CD4-positive, alpha-beta T cell treated with Interferon gamma for 1 hour (primary cell): ENCODE measurements at places on chromosomes 1 and 21.

DNA sequence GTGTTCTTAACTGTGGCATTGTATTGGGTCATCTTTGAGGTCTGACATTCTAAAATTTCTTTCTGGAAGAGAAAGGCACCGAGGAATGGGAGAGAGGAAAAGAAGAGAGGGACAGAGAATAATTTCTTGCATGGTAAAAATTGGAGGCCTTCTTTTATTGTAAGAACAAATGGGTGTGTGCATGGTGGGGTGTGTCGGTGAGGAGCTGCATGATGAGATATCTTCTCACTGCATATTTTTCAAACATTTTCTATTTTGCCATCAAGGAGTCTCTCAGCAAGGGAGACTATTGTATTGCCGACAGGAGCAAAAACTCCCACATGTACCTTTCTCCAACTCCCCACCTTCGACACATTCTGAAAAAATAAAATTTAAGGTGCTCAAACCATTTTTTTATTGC is 6.5 kb upstream of the CTSE start:
- DNase-seq = no peak

- no peak for DNase-seq
These were observed 1.8 kb upstream of the CTPS1 start for GRCh38 chr1:40977716-40978115.

GRCh38 chr1:51567653-51568052 is 48.6 kb upstream of the EPS15 start:
- DNase-seq = no peak

- DNase-seq = no peak
These were observed 29.3 kb downstream of the SGIP1 start for GRCh38 chr1:66563094-66563800.

DNA sequence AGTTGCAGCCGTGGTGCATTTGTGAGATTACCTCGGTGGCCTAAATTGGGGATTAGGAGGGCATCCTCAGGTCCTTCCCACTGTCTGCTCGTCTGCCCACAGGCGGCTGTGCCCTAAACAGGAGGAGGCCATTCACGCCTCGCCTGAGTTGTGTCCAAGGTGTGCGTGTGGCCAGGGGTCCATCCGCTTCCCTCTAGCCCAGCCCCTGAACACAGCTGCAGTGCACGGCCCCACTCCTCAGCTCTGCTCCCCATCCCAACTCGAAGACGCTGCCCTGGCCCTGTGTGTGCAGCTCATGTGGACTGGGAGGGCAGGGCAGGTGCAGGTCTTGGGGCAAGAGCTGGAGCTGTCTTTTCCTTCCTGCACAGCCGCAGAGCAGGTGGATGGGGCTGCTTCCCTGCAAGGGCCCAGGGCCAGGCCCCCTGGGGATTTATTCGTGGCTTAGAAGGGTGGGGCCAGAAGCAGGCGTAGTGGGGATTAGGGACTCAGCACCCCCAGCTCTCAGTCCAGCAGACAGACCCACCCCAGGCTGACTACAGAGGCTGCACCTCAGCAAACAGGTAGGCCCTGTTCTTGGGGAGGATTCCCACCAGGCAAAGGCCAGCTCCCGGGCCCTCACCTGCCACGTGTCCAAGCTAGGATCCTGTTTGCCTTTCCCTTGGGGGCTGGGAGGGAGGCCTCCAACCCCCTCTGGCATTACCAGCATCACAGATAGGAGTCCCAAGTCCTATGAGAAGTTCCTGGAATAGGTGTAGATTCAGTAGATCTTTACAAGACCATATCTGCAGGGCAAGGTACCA is 4.3 kb downstream of the GUK1 start:
- no peak for DNase-seq

DNA sequence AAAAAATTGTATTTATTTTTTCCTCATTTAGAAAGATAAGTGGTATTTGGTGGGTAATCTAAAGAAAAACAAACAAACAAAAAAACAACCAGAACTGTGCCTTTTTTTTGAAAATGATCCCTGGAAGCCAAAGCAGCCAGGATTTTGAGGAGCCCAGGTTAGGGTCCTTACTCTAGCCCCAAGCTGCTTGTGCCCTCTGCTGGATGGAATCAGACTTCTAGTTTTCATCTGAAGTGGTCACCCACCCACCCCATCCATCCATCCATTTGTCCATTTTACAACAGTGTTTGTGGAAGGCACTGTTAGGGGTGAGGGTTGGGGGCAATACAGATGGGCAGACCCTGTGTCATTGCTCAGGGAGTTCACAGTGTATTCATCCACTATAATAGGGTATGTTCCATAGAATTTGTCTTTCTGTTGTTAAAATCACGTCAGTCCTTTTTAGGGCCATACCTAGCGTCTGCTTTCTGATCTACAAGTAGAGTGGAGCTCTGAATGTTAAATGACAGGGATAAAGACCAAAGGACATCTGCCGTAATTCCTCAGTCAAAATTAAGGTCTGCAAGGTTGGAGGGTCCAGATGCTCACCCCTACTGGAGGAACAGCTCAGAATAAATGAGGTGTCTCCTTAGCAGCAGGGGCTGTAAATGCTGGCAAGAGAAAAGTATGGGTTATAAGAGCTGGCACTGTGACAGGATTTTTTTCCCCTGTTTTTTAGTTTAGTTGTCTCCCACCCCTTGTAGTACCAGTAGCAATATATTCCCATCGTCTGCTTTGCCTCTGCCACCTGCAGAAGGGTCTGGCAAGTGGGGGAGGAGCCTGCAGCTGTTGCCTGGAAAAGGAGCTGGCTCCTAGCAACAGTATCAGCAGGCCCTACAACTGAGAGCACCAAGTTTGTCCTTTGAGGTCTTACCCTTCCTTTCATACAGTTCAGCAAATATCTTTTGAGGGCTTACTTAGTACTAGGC is 3.2 kb downstream of the LRRC42 start:
- no peak for DNase-seq

DNA sequence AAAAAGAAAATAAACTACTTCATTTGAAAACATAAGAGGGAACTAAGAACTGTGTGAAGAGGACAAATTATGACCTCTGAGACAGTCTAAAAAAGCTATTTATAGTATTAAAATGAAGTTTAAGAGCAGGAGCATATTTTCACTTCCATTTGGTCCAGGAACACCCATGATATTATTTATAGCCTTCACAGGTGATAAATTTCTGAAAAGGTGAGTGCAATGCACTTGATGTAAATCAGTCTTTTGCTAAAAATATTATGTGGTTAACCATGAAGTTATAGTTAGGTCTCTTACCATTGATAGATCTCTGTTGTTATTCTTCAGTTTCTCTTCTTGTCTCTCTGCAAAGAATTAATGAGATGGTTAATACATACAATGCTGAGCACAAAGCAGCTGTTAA is 14.7 kb downstream of the TMCO1 start:
- no peak for DNase-seq

DNA sequence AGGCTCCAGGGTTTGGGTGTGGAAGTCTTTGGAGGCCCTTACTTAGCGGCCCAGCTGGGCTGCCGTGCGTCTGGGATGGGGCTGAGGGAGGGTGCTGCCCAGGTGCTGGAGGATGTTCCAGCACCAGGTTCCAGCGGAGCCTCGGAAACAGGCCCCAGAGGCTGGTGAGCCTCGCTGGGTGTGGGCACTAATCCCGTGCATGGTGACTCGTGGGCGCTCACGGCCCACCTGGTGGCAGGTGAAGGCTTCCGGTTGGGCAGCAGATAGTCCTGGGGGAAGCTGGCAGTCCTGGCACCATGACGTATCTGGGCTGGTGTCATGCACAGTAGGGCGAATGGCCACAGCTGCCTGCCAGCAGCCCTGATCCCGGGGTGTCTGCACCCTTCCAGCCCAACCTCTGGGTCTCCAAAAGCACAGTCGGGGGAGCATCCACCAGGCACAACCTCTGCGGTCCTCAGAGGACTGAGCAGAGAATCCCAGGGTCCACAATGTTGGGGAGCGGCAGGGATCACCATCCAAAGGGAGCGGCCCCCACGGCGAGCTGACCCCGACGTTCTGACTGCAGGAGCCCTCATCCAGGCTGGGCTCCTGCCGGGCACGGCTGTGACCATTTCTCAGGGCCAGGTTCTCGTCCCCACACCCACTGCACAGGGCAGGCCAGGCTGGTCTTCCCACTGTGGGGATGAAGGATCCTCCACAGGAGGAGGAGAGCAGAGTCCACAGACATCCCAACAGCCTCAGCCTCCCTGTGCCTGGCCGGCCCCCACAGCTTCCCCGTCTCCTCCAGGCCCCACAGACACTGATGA is 25.3 kb downstream of the FTCD start:
- no peak for DNase-seq

GRCh38 chr1:2027961-2028583 is 8.9 kb downstream of the GABRD start:
- no peak for DNase-seq

- no peak for DNase-seq
These were observed 16.8 kb downstream of the SZRD1 start for GRCh38 chr1:16383888-16384287.

- DNase-seq = no peak
These were observed 39.3 kb upstream of the EDEM3 start for GRCh38 chr1:184793967-184794366.

GRCh38 chr1:226973898-226974543 is 33.9 kb downstream of the COQ8A start:
- DNase-seq = no peak

- peak; percentile 21 for DNase-seq
These were observed 558 bp downstream of the USP1 start for GRCh38 chr1:62437273-62437940.

DNA sequence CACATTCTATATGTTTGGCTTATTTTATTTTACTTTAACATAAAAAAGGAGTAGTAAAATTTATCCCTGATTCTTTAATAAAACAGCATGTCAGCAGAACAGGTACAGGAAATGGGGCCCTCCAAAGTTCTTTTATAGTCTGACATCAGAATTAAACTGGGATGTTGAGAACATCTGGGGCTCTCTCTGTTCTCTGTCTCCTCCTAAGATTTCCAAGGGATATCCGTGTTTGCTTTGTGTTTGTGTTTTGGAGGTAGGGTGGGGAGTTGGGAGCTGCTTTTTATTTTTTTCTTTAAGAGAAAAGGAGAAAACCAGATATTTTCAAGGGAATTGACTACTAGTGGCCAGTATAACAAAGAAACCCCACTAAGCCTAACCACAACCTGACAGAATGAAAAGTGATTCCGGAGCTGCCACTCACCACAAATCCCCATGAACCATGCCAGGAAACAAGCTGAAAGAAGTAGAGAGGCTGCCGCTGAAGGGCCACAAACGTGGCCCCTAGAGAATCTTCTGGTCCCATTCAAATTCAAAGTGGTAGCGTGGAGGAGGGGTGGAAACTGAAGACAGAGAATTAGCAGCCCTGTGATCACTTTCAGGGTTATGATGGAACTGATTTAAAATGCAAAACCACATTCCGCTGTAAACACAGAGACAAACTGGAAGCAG is 369.6 kb upstream of the ADGRL2 start:
- DNase-seq = no peak

GRCh38 chr1:246582301-246583055 is 16.2 kb downstream of the CNST start:
- DNase-seq = no peak

- no peak for DNase-seq
These were observed 470.9 kb downstream of the TTLL7 start for GRCh38 chr1:83527987-83528386.

GRCh38 chr1:29200906-29201594 is 19.4 kb upstream of the SRSF4 start:
- no peak for DNase-seq

- DNase-seq = no peak
These were observed at the start of gene S100A13 for GRCh38 chr1:153626904-153627714. TSS of gene S100A13 (minus strand) at chr1:153627505. CDS start at chr1:153626472, 1,033 bp downstream.

GRCh38 chr1:208090388-208091301 is 153.5 kb downstream of the PLXNA2 start:
- no peak for DNase-seq

- peak; percentile 13 for DNase-seq
These were observed 77.9 kb downstream of the POFUT2 start for GRCh38 chr21:45209685-45210284.

- DNase-seq = no peak
These were observed 173.9 kb downstream of the DUSP10 start for GRCh38 chr1:221567859-221568507.

- DNase-seq = no peak
These were observed 111.9 kb upstream of the KAZN start for GRCh38 chr1:14486401-14487201.

- DNase-seq = peak; percentile 63
These were observed 38.6 kb downstream of the C21orf91 start for GRCh38 chr21:17780539-17780938.

- no peak for DNase-seq
These were observed 195.2 kb downstream of the S1PR1 start for GRCh38 chr1:101431956-101432510.
